ENCODE measurements at places on chromosomes 12 and 14. TPM values are rescaled to one million over a fixed set of nuclear protein-coding genes. Genes with fewer than 3 reads are reported as not detected.

GRCh38 chr14:50974118-50974517 lies 29.8 kb upstream of the PYGL start:
- no peak for DNase-seq

DNA sequence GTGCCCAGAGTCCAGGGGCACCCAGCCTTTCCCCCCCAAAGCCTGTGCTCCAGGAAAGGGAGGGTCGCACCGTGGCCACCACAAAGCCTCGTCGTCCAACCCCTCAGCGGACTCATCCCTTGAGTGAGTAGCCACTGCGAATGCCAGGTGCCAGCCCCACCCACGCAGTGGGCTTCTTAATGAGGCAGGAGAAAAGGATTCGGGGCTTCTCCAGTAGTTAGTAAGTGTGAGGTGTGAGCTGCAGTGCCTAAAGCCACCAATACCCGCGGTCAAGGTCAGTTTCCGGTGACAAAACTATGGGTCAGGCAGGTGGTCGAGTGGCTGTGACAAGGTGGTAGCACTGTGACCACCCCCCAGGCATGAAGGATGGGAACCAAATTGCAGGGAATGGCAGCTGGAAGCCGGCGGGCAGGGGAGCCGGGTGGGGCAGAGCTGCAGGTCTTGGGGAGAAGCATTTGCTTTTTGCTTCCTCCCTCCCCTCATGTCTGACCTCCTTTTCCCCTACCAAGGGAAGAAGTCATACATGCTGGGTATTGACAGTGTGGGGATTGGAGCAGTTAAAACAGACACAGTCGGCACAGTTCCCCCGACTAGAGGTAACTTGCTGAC lies 8.0 kb downstream of the RAN start:
- no peak for DNase-seq

DNA sequence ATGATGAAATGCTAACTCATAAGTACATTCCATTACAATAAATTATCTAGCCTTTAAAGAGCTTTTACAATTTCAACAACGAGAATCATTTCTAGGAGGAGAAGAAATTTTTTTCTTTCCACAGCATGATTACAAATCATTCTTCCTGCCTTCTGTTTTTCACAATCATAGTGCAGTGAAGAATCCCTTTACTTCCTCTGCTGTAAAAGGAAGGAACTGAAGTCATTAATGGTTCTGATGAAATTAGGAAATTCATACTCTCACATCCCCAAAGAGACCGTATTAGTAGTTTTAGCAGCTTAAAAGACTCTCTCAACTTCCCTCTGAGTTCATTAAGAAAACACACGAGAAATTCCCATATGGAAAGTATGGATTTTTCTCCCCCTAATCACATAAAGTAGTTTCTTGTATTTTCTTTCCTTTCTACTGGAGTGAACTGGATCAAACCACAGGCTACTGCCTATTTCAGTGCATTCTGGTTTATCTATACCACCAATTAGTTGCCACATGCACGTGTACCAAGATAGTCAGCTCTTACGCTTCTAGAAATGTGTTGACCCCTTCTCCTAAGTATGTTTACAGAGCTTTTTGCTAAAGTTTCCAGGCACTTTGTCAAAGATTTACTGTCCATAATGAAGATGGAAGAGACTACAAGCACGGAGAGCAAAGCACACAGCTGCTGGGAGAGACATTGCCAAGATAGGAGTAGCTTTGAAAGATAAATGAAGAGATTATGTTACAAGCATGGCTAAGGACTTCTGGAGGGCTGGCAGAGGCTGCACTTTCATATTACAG lies 58.9 kb upstream of the KITLG start:
- DNase-seq, result no peak

RNU4-1 gene
- not detected for polyA plus RNA-seq

AVPR1A gene
- polyA plus RNA-seq, result 9.3 TPM

DNA sequence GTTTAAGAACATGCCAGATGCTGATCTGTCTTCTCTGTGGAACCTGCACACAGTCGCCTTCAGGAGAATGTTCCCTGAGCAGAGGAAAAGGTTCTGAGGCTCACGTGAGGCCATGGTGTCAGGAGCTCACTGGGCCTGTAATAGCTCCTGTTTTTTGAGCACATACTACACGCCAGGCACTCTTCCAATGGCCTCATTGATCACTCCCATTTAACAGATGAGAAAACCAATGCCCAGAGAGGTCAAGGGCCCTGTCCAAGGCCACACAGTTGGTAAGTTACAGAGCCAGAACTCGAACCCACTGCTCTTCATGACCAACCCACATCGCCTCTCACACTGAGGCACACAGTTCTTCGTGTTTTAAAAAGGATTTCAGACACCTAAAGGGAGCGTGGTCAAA lies 7.3 kb upstream of the HHIPL1 start:
- no peak for DNase-seq

- no peak for DNase-seq
Measured at GRCh38 chr12:52689239-52689638, 9.0 kb upstream of the KRT1 start.

GRCh38 chr14:52553671-52554575 lies 1.3 kb downstream of the GPR137C start:
- DNase-seq, result peak; percentile 85

ELK3 gene
- 47.1 TPM for polyA plus RNA-seq

DNA sequence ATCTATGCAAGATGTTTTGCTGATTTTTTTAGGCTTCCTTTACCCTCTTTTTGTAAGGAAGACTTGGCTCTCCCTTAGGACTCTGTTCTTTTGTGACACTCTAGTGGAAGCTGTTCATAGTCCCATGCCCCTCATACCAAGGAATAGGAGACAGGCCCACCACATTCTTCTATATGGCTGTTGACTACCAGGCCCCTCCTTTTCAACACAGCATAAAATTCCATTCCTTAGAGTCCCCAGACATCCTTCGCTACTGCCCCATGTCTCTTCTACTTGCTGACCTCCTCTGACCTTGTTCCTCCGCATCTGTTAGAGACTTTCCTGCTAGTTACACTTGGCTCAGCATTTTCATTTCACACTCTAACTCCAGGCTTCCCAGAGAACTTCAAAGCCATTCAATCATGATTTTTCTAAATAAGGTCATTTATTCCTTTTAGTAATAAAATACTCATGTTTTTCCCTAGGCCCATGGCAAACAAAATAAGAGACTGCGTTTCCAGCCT lies 9.7 kb downstream of the PIK3C2G start:
- no peak for DNase-seq

OVCH1 gene
- 0.67 TPM for polyA plus RNA-seq

- DNase-seq, result no peak
Measured at GRCh38 chr12:19771858-19772257, 332.6 kb downstream of the AEBP2 start.

- no peak for DNase-seq
Measured at GRCh38 chr12:108442067-108442466, 73.0 kb upstream of the FICD start.

DNA sequence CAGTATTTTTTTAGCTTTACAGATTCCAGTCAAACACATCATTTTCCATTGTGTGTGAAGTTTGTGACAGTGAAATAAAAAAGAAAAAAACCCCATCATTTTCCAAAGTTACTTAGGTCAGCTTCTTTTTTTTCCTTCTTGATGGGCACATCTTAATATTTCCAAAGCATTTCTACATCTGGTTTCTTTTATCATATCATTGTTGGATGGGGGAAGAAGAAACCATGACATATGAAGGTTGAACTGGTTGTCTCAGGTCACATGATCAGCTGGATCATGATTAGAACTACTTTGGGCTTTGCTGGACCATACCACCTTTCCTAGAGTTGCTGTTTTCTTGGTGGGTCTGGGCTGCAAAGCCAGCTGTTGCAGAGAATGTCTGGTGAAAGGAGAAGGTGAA lies 59.8 kb downstream of the FOS start:
- no peak for DNase-seq
